ENCODE measurements at places on chromosomes 1 and 21.
A peak's percentile ranks its signal among the peaks of the same experiment; 100 is the strongest.

DNA sequence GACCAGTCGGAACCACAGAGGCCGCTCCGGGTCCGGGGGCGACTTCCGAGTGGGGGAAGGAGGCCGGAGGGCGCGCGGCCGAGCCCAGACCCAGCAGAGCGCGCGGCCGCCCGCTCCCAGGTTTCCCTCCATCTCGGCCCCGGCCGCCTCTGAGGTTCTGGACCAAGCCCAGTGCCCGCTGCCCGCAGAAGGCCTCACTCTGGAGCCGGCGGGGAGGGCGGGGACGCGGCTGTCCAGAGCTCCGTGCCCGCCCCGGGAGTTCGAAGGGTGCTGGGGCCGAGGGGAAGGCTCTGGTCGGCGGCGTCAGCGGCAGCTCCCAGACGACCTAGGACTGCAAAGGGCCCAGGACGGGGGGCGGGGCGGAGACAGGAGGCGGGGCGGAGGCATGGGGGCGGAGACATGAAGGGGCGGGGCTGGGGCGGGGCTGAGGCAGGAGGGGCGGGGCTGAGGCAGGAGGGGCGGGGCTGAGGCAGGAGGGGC is 48.0 kb upstream of the SLC19A1 start:
- DNase-seq = peak; percentile 59

DNA sequence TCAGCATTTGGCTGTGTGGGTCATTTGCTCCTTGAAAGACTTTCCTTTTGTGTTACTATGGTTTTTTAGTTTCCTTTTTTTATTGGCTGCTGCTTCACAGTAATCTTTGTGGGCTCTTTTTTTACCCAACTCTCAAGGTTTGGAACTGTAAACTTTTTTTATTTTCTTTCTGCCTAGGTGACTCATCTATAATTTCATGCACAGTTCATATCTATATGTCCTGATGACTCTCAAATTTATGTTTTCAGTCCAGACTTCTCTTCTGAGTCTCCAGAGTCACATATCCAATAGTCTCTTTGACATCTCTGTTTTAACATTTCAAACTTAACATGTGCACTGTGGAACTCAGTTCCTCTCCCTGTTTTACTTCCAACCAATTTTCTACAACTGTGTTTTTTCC is 83.4 kb downstream of the ATF6 start:
- DNase-seq = no peak

- no peak for DNase-seq
These were observed 20.4 kb downstream of the AIM2 start for GRCh38 chr1:159056069-159056698.

- DNase-seq = peak; percentile 28
These were observed 846 bp upstream of the PER3 start for GRCh38 chr1:7783178-7783711.

DNA sequence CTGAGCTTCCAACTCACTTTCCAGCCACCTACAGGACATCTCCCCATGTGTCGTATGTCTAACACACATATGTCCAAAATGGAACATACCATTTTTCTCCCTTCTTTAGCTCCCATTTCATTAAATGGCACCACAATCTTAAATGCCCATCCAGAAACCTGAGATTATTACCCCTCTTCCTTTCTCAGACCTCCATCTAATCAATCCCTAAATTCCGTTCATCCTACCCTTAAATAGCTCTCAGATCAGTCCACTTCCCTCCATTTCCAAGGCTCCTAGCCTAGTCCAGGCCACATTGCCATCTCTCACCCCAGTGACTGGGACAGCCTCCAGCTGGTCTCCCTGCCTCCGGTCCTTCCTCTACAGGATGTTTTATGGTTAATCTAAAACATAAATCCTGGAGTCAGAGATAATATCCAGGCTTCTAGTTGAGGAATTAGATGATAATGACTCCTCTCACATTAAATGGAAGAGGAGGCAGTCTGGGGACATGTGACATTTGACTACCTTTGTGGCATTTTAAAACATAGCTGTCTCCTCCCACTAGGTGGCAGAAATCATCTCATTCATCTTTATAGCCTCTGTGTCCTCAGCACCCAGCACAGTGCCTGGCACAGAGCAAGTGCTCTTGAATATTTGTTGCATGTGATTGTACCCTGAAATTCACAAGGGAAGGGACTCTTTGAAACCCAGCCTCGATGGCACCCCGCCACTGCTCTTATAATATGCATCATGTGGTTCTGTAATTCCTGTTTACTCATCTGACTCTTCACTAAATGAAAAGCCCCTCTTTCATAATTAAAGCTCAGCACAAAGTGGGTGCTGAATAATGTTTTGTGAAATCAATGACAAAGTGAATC is 102.3 kb downstream of the TMEM53 start:
- peak; percentile 33 for DNase-seq

GRCh38 chr1:240602189-240602588 is 9.8 kb downstream of the GREM2 start:
- no peak for DNase-seq

GRCh38 chr1:33875862-33876261 is 12.0 kb downstream of the HMGB4 start:
- no peak for DNase-seq

Data from CD4-positive, alpha-beta T cell treated with Interleukin-2 at 100 ng/mL for 4 hours (primary cell).